ENCODE measurements at places on chromosomes 1 and 21.

- no peak for DNase-seq
These were observed 45.0 kb downstream of the KCNJ6 start for GRCh38 chr21:37871121-37871862.

- DNase-seq = no peak
These were observed 47.8 kb downstream of the PACC1 start for GRCh38 chr1:212366901-212367300.

- DNase-seq = no peak
These were observed 37.6 kb upstream of the KIRREL1 start for GRCh38 chr1:157955857-157956256.

GRCh38 chr1:8340448-8340847 is 22.5 kb downstream of the SLC45A1 start:
- DNase-seq = no peak

- DNase-seq = no peak
These were observed 45.3 kb upstream of the GPR157 start for GRCh38 chr1:9174243-9174642.

- DNase-seq = no peak
These were observed 167.2 kb downstream of the APP start for GRCh38 chr21:26003404-26003803.

DNA sequence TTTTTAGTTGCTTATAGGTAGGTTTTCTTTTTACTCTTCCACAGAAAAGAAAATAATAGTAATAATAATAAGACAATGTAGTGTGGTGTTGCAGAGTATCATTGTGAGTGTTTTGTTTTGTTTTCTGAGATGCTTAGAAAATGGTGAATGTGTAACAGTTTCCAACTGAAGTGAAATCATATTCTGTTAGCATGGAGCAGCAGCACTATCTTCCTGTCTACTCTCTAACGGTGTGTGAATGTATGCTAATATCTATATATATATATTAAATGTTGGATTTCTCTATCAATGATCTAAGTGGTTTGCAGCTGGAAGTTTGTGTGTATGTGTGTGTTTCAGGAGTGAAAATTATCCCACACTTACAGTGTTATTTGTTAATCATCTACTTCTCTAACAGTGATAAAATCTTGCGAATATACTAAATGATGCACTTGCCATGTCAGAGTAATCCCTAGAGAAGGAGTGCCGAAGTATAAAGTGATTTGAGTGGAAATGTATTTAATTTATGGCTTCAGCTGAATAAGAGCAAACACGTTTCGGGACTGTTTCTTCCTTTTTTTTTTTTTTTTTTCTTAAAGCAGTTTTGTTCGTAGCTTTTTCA is 377 bp downstream of the SAMD13 start:
- no peak for DNase-seq

Measured in activated CD8-positive, alpha-beta memory T cell treated with anti-CD3 and anti-CD28 coated beads, Interleukin-2, amount 50 U/mL, for 48 hours (primary cell).